ENCODE measurements at places on chromosomes 3 and 15. TPM values are rescaled to one million over a fixed set of nuclear protein-coding genes. Genes with fewer than 3 reads are reported as not detected.

DNA sequence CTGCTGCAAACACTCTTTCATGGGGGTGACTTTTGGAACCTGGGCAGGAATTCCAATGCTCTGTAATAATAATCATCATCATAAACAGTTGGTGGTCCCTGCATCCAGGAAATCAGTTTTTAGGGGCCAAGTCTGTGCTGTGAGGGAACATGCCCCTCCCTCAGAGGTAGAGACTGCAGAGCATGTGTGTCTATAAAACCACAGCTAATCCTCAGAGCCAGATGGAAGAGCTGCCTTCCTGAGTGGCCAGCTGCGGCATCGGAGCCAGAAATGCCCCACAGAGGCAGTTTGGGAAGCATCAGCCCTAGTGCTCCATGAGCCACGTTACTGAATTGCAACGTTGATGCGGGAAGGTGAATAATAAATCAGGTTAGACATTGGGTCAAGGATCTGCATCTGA is 12.9 kb upstream of the TPM1 start:
- no peak for DNase-seq
- H3K4me1 ChIP-seq: no peaks in the 10 kb centered on the region
- H3K4me3 ChIP-seq: no peak overlapping the region

- peaks cover 4% of the 10 kb centered on the region for H3K36me3 ChIP-seq
- DNase-seq: no peak
- peaks cover under 1% of the 10 kb centered on the region for H3K4me1 ChIP-seq
- no peaks in the 10 kb centered on the region for H3K27me3 ChIP-seq
- no peak overlapping the region for H3K27ac ChIP-seq
These were observed 26.1 kb downstream of the POMGNT2 start for GRCh38 chr3:43079536-43080332.

DNA sequence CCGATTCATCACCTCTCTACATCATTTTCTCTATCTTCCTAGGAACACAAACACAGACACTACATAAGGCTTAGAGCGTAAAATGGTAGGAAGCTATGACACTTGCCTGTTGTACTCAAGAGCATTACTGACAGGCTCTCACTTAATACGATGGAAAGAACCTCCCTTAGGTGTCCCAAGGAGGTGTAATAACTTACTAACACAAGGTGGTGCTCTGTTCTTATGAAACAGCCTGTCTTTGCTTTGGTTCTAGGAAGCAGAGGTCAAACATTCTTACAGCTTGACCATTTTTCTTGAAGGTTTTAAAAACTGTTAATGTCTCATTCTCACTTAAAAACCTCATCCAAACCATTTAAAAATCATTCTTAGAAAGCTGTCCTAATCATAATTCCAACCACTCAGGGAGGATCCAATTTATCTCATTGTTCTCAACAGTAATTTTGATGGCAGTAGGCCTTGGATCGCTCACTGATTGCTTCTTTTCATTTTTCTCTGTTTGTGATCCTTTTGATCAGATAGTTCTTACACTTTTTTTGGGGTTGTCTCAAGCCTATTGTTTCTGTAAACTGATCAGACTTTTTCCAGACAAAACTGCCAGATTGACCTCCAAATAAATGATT is 317.8 kb upstream of the AGTR1 start:
- H3K4me1 ChIP-seq: no peaks in the 10 kb centered on the region
- H3K27ac ChIP-seq: no peak overlapping the region
- H3K27me3 ChIP-seq: no peaks in the 10 kb centered on the region

DNA sequence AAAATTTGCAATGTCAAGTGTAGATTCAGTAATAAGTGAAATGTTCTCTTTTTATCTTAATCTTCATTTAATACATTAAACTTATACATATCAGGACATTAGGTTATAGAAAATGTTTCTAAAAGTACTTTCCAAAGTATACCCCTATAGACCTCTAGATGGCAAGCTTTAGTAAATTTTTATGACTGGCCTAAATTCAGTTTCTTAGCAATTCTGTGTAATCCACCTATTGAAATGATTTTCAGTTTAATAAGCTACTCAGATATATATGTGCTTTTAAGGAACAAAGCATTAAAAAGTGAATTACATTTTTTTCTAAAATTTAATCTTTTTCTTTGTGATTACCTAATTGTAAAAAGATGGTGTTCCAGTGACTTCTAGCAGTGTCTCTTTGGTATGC is 342.2 kb downstream of the GBE1 start:
- H3K36me3 ChIP-seq: no peaks in the 10 kb centered on the region
- no peaks in the 10 kb centered on the region for H3K4me1 ChIP-seq
- H3K4me3 ChIP-seq: no peak overlapping the region
- no peaks in the 10 kb centered on the region for H3K27me3 ChIP-seq

- peak overlapping the region; percentile 92 for H3K4me3 ChIP-seq
- no peaks in the 10 kb centered on the region for H3K27me3 ChIP-seq
- H3K27ac ChIP-seq: peak overlapping the region; percentile 93
- H3K36me3 ChIP-seq: no peaks in the 10 kb centered on the region
- DNase-seq: no peak
These were observed 976 bp upstream of the ABTB1 start for GRCh38 chr3:127671523-127672428.

GRCh38 chr3:10205451-10206165 is 40.9 kb downstream of the IRAK2 start:
- peaks cover 36% of the 10 kb centered on the region for H3K4me1 ChIP-seq
- H3K27ac ChIP-seq: peak overlapping the region; percentile 53
- H3K4me3 ChIP-seq: peak overlapping the region; percentile 44
- peaks cover 26% of the 10 kb centered on the region for H3K36me3 ChIP-seq
- no peak for DNase-seq
- H3K27me3 ChIP-seq: no peaks in the 10 kb centered on the region

DNA sequence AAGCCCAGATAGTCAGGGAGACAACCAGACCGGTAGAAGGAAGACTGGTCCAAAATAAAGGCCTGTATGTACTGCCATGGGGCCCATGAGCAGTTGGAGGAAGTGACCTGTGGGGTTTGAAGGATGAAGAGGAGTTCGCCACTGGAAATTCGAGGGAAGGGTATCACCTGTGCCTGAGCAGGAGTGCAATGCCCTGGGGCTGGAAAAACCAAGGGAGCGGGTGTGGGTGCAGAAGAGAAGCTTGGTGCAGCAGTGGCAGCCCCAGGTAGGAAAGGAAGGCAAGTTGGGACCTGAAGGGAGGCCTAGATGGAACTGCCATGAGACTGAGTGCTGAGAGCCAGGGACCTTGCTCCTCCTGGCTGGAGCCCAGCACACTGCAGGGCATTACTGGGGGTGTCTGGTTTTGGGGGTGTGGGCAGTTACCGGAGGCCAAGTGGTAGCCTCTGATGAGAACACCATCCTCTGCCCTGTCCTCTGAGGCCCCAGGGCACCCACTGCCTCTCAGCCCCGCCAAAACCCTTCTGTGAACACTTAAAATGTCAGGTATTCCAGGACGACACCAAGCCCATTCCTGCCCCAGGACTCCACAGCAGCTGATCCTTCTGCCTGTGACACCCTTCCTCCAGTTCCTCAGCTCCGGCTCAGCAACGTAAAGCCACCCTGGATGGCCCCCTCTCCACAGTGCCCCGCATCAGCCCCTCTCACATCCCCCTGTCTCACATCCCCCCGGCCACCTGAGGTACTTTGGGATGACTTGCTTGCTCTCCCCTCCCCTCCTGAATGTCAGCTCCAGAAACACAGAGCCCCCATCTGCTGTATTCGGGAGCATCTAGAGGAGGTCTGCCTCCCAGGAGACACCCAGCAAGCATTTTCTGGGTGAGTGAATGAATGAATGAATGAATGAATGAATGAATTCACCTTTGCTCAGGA is 42.9 kb downstream of the WNT7A start:
- peaks cover 14% of the 10 kb centered on the region for H3K27me3 ChIP-seq
- no peak overlapping the region for H3K4me3 ChIP-seq
- DNase-seq: no peak
- H3K27ac ChIP-seq: no peak overlapping the region
- no peaks in the 10 kb centered on the region for H3K36me3 ChIP-seq

DNA sequence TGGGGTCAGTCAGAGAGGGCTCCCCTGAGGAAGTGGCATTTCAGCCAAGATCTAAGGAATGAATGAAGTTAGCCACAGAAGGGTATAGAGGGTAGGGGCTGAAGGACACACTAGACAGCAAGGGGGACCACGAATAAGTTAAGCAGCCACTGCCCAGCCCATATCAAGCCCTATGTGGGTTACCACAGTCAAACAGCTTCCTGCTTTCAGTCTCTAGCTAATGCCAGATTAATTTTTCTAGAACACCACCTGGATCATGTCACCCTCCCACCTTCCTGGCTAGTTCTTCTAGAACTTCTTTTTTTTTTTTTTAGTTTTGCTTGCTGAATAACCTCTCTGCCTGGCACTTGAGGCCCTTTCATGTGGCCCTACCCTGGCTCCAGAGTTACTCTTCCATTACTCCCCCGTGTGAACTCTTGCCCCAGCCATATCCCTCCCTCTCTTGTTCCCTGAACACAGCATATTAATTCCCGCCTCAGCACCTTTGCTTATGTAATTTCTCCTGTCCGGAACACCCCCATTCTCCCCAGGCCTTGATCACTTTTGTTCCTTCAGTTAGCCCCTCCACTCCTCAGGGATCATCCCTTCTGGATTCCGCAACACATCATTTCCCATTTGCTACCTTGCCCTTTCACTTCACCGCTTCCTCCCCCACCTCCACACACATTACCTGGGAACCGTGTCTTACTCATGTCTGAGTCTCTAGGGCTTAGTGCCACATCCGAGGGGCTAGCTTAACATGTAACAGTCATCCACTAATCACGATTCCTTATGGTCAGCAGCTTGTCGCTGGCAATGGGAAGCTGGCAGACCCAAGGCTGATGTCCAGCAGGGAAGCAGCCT is 20.6 kb upstream of the BNC1 start:
- no peak for DNase-seq
- peaks cover 27% of the 10 kb centered on the region for H3K27me3 ChIP-seq
- no peaks in the 10 kb centered on the region for H3K36me3 ChIP-seq

DNA sequence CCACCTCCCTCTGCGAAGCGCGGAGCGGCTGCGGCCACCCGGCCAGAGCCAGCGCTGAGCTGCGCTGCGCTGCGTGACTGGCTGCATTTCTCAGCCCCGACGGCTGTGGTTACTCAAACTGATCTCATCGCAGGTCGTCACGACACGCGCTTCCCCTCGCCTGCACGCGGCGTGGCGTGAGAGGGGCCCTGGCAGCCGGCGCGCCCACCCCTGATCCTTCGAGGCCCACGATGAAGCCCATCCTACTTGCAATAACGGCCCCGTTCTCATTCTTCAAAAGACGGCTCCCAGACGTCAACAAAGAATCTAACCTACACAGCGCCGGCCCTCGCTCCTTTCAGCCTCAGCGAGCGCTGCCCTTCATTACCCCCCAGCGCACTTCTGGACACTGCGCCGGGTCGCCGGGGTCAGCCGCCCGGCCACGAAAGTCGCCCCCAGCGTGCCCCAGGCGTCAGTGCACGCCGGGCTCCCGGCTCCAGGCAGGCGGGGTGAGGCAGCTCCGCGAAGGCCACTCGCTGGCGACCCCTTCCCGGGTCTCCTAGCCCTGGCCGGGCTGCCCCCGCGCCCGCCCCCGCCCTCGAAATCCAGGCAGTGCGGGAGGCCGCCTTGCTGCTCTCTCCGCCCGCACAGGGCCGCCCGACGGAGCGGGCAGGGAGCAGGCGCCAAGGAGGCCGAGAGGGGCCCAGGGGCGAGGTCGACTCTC is 9.9 kb upstream of the LEKR1 start:
- H3K27me3 ChIP-seq: no peaks in the 10 kb centered on the region
- peak overlapping the region; percentile 96 for H3K27ac ChIP-seq
- no peaks in the 10 kb centered on the region for H3K36me3 ChIP-seq

- no peaks in the 10 kb centered on the region for H3K27me3 ChIP-seq
- no peak for DNase-seq
- H3K4me1 ChIP-seq: no peaks in the 10 kb centered on the region
- no peak overlapping the region for H3K27ac ChIP-seq
- no peaks in the 10 kb centered on the region for H3K36me3 ChIP-seq
- H3K4me3 ChIP-seq: no peak overlapping the region
These were observed 34.5 kb downstream of the POMGNT2 start for GRCh38 chr3:43071313-43071893.

DNA sequence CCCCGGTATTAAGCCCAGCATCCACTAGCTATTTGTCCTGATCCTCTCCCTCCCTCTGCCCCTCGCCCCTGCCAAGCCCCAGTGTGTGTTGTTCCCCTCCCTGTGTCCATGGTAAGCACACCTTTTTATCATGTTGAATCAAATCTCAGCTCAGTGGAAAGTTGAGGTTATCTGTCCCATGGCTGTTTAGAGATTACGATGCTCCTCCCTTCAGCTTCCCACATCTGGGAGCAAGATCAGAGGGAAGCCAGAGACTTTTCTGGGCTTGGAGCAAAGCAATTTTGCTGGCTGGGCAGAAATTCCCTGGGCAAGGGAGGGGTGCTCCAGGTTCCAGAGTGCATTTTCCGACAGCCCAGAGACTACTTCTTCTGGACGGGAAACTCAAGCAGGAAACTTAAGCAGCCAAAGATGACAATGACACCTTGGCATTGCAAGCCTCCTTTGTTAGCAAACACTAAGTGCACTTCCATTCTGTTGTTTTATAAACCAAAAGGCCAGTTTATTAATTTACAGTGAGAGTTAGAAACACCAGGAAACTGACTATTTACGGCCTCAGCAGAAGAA is 104.5 kb downstream of the MESD start:
- H3K27ac ChIP-seq: no peak overlapping the region
- H3K4me3 ChIP-seq: no peak overlapping the region
- DNase-seq: no peak
- H3K4me1 ChIP-seq: peaks cover 4% of the 10 kb centered on the region
- no peaks in the 10 kb centered on the region for H3K36me3 ChIP-seq

DNA sequence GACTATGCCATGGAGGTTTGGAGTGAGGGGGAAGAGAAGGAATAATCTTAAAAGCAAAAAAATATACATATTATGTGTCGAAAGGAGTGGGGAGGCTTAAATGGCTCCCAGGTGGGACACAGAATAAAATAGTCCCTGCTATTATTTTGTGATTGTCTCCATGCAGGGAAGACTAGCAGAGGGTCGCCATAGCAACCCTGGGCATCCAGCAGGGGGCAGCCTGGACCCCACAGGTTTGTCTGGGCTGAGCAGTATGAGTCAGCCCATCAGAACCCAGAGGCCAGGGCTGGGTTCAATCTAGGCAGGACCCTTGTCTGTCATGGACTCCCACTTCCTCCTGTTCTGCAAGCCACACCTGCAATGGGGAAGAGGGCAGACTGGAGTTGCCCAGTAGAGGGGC is 17.6 kb upstream of the LINGO1 start:
- H3K36me3 ChIP-seq: no peaks in the 10 kb centered on the region
- H3K4me1 ChIP-seq: no peaks in the 10 kb centered on the region
- DNase-seq: no peak
- no peak overlapping the region for H3K4me3 ChIP-seq
- H3K27me3 ChIP-seq: peaks cover 26% of the 10 kb centered on the region
- H3K27ac ChIP-seq: no peak overlapping the region

DNA sequence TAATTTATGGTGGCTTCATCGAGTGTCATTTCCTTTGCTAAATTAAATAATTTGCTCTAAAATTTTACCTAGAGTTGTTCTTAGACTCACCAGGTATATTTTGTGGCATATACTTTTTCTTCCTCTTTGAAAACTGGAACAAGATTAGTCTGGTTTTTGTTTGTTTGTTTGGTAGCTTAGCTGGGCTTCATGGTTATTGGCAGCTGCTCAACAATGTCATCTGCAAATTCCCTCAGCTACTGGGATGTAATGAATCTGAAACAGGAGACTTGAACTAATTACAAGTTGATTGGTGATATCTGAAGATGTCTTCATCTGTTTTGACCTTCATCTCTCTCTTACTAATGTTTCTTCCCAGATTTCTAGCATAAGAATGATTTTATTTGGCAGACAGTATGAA is 270.5 kb upstream of the P2RY1 start:
- no peaks in the 10 kb centered on the region for H3K27me3 ChIP-seq
- no peak overlapping the region for H3K27ac ChIP-seq
- H3K4me1 ChIP-seq: no peaks in the 10 kb centered on the region
- DNase-seq: no peak

HRG gene
- total RNA-seq: not detected

MYNN gene
- 14.0 TPM for total RNA-seq

GOLGA8A gene
- 228 TPM for total RNA-seq

DAZL gene
- not detected for total RNA-seq

USP8 gene
- 61.1 TPM for total RNA-seq

HMG20A gene
- total RNA-seq: 35.0 TPM
